ENCODE measurements at places on chromosomes 4 and X.
A peak's percentile ranks its signal among the peaks of the same experiment; 100 is the strongest.

DNA sequence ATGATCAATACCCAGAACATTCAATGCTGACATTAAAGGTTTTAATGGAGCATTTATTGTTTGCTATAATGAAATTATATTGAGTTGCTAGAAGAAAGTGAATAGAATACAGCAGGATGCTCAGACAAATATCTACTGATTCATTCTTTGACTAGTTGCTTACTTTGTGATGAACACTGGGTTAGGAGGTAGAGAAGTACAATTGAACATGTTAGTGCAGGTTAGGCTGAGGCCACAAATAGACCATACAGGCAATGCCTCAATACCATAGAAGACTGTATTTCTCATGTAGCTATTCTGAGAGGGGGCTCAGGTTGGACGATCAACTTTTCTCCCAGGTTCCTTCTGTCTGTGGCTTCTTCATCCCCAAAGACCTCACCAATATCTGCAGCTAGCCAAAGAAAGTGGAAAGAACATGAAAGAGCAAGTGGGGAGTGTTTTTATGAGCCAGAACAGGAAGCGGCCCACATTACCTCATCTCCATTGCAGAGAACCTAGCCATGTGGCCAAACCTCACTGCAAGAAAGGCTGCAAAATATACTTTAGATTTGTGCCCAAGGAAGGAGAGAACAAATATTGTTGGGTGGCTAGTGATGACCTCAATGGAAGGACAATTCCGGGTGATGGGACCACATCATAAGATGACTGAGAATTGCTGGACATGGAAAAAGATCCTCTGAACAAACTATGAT is 180.3 kb upstream of the GATB start:
- no peak for DNase-seq

DNA sequence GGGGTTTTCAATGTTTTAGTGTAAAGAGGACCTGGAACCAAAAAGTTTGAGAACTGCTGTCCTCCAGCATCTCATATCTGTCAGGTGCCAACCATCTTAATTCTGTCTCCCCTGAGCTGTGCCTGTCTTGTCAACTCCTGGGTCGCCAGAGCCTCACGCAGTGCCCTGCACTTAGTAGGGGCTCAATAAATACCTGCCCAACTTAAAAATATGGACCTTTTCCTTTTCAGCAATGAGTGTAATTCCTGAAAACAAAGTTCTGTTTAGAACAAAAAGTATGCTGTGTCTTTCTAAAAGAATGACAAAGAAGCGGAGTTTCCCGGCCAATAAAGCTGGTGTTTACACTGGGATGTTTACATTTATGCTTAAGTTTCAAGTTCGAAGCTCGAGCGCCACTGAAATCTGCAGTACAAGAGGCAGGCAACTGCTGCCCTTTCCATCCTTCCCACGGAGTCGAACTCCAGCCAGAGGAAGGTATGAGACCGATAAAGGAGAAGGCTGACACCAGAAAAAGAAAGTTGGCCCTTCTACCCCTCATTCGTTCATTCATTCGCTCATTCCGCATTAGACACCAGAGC is 1.1 kb upstream of the HTATSF1 start:
- DNase-seq: no peak

GRCh38 chrX:20046864-20047263 is 56.0 kb upstream of the BCLAF3 start:
- DNase-seq: no peak

DNA sequence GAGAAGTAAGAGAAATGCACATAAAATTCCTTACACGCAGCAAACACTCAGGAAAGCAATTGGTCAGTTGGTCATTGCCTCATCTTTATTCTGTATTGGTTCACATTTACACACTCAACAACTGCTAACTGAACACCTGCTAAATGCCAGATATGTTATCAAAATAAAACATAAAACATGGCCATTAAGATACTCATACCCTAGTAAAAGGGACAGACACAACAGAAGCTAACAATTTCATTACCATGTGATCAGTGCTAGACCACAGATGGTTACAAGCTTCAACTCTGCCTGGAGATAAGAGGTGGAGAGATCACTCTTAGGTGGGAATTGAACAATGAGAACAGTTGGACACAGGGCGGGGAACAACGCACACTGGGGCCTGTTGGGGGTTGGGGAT is 26.2 kb downstream of the TEC start:
- no peak for DNase-seq

GRCh38 chr4:179268791-179269190 is 1826.6 kb upstream of the AGA start:
- no peak for DNase-seq

DNA sequence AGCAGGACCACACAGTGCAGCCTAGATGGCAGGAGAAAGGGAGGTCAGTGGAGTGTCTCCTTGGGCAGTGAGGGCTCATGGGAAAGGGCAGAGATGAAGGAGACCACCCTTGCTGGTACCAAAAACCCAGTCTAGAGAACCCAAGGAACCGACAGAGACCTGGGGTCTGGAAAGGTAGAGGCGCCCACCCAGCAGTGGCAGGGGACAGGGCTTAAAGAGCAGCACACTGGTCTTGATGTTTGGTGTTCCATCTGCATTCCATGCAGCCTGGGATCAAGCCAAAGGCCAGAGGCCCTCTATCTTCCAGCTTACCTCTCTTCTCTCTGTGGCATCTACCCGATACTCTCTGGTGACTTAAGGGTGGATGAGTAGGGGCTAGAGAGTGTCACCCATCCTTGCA is 127.5 kb downstream of the PJA1 start:
- DNase-seq: peak; percentile 1

DNA sequence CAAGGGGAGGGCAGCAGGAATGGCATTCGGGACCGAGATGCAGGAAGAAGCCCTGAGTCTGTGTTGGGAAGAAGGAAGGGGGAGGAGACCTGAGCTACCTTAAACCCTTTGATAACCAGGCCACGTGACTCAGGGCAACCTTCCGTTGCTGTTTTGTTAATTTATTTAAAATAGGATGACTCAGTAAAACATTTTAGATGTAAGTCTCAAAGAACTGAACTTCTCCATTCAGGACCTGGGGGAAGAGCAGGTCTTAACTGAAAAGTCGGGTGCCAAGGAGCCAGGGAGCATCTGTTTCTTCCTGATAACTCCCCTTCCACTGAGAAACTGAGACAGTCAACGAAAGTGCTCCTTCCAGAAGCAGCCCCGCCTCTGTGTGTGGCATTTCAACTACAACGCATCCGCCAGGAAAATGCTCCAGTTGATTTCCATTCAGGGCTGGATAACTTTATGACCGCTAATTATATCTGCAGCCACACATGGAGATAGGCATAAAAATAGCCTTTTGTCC is 88.0 kb downstream of the IRF2 start:
- no peak for DNase-seq

- DNase-seq: no peak
Measured at GRCh38 chr4:183554878-183555585, 50.2 kb downstream of the ING2 start.

- DNase-seq: no peak
Measured at GRCh38 chr4:89009115-89009514, 47.9 kb downstream of the FAM13A start.

Data from progenitor cell of endocrine pancreas (in vitro differentiated cells).